NCI-H1436 treated with DMSO at 0.1 percent for 48 hours (cell line): ENCODE measurements at places on chromosomes 5 and 9.

- DNase-seq, result no peak
These were observed 272.4 kb downstream of the SLF1 start for GRCh38 chr5:94890907-94891306.

- no peak for DNase-seq
These were observed 15.0 kb upstream of the NEURL1B start for GRCh38 chr5:172626031-172626581.

DNA sequence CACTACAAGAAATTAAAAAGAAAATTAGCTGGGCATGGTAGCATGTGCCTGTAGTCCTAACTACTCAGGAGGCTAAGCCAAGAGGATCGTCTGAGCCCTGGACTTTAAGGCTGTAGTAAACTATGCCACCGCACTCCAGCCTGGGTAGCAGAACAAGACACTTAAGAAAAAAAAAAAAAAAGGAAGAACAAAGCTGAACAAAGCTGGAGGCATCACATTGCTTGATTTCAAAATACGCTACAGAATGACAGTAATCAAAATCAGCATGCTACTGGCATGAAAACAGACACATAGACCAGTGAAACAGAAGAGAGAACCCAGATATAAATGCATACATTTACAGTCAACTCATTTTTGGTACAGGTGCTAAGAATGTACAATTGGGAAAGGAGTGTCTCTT is 14.5 kb upstream of the OTULIN start:
- no peak for DNase-seq

- DNase-seq, result no peak
These were observed 28.4 kb upstream of the DPYSL3 start for GRCh38 chr5:147538236-147538635.

DNA sequence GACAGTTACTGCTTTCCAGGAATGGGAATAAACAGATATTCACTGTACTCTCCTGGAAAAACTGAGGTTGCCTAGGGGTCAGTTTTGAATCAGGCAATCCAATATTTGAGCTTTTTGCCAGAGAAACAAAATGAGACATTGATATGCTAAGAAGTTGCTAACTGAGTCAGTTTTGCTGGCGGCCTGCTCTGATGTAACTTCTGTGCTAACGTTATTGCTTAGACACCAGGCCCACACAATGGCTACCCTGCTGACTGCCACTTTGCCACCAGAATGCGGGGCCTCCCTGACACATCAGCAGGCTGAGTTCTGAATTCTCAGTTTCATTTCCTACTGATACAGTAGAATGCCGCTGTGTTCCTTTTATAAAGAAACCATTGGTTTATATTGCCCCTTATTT is 18.2 kb upstream of the ZNF618 start:
- DNase-seq, result no peak

- no peak for DNase-seq
These were observed 10.9 kb upstream of the DOLPP1 start for GRCh38 chr9:129069862-129070641.

DNA sequence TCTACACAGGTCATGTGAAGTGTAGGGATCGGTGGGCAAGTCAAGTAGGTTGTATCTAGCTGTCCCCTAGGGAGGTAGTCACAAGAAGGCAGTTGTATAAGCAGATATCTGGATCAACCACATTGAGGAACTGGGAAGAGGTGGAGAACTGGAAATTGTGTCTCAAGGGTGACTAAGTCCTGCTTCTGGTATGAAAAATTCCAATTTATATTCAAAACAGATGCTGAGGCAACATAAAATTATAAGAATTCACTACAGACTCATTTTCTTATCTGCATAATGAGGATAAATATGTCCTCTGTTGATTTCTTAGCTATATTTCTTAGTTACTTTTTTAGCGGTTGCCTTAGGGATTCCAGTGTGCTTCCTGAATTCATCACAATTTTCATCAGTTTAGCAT is 46.8 kb downstream of the GALNT12 start:
- DNase-seq, result no peak

DNA sequence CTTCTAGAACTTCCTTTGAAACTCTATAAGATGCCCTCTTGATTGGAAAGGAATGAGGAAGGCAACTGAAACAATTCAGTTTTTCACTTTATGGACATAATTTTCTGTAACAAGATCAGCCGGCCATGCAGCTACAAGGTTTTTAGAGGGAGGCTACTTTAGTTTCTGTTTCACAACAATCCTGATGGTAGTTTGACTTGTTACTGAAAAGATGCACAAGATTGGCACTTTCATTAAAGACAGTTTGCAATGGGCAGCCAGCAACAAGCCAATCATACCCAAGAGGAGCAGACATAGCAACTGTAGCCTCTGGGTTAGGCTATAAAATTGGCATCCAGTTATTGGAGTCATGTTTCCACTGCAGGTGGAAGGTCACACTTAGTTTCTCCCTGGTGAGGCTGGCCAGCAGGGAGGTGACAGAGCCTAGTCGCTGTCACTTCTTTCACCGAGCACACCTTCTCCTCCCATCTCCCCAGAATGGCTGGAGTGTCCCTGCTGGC is 74.3 kb upstream of the TGFBR1 start:
- no peak for DNase-seq

DNA sequence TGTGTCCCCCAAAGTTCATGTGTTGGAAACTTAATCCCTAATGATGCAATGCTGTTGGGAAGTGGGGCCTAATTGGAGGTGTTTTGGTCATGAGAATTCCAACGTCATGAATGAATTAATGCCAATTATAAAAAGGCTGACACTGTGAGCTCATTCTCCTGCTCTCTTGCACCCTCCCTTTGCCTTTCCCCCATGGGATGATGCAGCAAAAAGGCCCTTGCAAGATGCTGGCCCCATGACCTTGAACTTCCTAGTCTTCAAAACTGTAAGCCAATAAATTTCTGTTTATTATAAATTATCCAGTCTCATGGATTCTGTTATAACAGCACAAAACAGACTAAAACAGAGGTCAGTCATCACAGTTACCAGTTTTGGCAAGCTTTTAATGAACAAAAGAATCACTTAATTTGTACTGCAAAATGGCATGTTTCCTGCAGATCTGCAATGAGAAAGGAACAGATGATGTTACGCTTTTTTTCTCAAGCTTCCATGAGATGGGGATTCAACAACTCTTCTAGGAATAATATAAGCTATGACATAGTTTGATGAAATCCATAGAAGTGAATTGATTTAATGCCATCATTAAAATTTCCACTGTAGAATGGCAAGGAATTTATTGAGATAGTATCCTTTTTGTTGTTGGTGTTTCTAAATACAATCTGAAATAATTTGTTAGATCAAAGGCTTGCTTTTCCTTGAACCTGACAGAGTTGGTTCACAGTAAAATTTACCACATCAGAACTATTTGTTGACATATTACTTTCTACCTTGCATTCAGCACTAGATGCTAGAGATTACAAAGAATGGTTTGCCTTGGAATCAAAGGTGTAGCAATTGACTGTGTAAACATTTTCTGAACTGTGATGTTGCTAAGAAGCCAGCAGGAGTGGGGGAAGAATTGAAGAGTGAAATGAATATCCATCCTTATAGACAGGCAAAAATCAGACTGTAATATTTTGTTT is 29.3 kb upstream of the RFK start:
- DNase-seq, result no peak

- DNase-seq, result no peak
These were observed 94.3 kb downstream of the ZNF354C start for GRCh38 chr5:179154346-179154990.

DNA sequence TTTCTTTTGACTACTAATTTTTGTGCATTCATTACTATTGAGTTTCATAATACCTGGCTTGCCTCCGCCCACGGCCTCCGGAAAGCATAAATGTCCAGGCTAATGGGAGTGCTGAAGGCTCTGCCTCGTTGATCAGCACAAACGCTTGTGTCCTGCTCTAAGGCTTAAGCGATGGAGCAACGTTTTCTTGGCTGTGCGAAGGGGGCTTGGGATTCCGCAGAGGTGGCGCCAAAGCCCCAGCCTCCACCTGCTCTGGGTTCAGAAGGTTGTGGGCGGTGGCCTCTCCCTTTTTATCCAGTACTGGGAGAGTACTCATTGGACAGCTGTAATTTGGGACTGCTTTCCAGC is 19.7 kb downstream of the ANXA2R start:
- DNase-seq, result no peak

DNA sequence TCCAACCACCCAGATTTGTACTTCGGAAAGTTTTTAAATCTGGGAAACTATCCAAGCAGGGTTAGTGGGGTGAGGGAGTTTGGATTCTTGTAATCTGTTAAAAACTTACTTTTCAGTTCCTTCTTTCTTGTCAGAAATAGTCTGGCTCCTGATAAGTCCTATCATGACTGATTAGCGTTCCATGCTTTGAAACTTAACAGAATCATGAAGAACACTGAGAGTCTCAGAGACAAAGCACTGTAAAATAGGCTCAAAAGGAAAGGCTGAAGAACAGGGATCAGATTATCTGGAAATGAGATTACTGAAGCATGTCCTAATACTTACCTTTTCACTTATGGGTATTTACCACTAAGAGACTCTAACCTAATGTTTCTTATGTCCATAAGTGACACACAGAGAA is 242.5 kb downstream of the ARRDC3 start:
- no peak for DNase-seq

- no peak for DNase-seq
These were observed 52.6 kb upstream of the GARNL3 start for GRCh38 chr9:127211983-127212382.

DNA sequence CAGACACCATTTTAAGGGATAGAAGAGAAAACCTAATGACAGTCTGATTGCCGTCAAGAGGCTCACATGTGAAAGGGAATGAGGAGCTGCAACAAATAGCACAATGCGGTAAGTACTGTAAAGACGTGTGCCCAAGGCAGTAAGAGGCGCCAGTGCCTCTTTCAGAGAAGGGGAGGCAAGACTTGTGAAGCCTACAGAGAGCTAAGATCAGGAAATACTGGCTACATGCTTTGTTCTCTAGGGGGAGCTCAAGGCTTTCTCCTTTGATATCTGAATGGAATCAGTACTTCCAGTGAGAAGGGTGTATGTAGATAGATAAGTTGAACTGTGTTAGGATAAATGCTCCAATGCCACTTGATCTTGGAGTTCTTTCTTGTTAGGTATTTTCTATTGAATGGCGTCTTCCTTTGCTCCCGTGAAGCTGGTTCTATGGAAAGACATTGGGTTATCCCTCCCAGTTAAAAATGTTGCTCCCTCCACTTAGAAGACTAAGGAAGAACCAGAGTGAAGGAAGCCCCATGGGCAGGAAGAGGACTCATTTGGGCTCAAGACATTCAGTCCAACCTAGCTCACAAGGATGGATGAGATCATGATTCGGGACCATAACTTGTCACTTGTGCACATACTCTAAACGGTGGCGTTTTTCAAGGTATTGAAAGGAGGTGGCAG is 23.5 kb upstream of the ALDOB start:
- peak; percentile 60 for DNase-seq

- DNase-seq, result no peak
These were observed 16.4 kb upstream of the DOLPP1 start for GRCh38 chr9:129064499-129064908.

DNA sequence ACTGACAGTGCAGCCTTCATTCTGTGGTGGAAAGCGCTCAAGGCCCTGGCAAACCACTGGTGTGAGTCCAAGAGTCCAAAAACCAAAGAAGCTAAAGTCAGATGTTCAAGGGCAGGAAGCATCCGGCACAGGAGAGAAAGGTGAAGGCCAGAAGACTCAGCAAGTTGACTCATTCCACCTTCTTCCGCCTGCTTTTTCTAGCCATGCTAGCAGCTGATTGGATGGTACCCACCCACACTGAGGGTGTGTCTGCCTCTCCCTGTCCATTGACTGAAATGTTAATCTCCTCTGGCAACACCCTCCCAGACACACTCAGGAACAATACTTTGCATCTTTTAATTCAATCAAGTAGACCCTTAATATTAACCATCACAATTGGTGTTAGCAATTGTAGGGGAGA is 296.1 kb downstream of the NDUFS4 start:
- DNase-seq, result no peak

GRCh38 chr5:113692466-113692865 is 179.0 kb downstream of the YTHDC2 start:
- DNase-seq, result no peak

GRCh38 chr5:171595801-171596231 is 176.4 kb downstream of the FGF18 start:
- DNase-seq, result no peak

- DNase-seq, result no peak
These were observed 61.7 kb downstream of the JMY start for GRCh38 chr5:79297661-79298060.

- DNase-seq, result no peak
These were observed 19.7 kb upstream of the GDA start for GRCh38 chr9:72129271-72130156.

GRCh38 chr9:95043826-95044225 is 273.7 kb downstream of the FANCC start:
- DNase-seq, result no peak

GRCh38 chr5:131400585-131400984 is 136.7 kb downstream of the CDC42SE2 start:
- DNase-seq, result no peak

DNA sequence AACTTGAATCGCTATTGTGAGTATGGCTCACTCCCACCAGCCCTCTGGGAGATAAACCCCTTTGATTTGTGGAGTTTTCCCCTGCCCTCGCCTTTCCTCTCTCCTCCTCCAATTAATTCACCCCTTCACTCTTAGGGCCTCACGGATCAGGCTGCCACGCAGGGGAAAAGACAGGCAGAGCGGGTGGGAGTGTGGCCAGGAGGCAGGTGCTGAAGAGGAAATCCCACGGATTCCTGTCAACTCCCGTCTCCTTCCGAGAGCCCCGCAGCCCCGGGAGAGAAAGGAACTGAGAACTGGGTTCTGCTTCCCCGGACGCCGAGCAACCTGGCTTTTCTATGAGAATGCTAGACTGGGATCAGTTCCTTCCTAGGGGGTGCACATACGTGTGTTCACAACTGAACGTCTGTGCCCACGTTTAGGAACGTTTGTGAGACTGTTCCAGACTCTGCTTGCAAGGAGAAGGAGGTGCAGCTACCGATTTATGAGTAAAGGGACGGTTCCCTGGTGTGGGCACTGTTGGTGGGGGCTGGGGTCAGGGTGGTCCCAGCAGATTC is 314.5 kb upstream of the TLE4 start:
- DNase-seq, result no peak

GRCh38 chr5:95382801-95383200 is 8.4 kb upstream of the FAM81B start:
- peak; percentile 29 for DNase-seq

GRCh38 chr5:27010646-27011045 is 27.7 kb downstream of the CDH9 start:
- no peak for DNase-seq

DNA sequence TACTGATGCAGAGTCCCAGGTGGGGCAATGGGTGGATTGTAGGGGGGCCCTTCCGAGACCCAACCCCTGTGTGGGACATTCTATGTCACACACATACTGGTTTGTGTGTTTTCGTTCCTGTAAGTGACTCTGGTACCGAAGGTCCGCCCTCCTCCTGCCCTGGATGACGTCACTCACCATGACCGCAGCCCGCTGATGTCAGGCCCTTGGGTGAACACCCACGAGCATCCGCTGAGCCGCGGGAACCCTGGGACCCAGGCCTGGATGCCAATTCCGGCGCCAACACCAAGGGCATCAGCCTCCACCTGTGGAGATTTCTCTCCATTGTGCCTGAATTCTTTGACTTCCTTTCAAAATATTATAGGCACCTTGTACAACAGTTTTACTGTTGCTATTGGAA is 184.3 kb downstream of the MTRR start:
- no peak for DNase-seq

GRCh38 chr5:157888814-157889532 is 30.0 kb upstream of the CLINT1 start:
- DNase-seq, result no peak

GRCh38 chr9:136538599-136539426 is 7.0 kb downstream of the NOTCH1 start:
- no peak for DNase-seq
